ENCODE measurements at places on chromosomes 11 and 22.

DNA sequence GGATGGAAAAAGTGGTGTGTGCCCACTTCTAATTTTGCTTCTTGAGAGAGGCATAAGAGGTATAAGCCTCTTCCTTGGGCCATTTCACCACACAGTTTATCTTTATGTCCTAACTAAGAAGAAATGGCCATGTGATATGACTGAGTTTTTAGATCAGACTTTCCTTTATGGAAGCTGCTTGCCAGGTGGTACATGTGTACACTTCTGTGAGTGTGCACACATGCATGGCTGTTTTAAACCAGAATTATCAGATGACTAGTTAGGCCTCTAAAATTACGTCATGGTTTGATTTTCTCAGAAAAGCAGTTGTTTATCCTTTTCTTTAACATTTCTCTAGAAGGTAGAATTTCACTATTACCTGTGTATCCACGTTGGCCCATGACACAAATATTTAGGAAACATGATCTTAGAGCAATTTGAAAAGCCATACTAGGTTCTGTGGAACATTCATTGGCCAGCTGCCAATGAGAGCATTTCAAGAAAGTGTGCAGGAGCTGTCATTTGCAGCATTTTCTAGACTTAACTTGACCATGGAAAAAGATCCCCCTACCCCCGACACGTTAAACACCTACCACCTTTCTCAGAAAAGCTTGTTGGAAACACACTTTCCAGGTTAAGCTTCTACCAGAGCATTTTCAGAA is 109.2 kb upstream of the GAL start:
- no peak for DNase-seq

DNA sequence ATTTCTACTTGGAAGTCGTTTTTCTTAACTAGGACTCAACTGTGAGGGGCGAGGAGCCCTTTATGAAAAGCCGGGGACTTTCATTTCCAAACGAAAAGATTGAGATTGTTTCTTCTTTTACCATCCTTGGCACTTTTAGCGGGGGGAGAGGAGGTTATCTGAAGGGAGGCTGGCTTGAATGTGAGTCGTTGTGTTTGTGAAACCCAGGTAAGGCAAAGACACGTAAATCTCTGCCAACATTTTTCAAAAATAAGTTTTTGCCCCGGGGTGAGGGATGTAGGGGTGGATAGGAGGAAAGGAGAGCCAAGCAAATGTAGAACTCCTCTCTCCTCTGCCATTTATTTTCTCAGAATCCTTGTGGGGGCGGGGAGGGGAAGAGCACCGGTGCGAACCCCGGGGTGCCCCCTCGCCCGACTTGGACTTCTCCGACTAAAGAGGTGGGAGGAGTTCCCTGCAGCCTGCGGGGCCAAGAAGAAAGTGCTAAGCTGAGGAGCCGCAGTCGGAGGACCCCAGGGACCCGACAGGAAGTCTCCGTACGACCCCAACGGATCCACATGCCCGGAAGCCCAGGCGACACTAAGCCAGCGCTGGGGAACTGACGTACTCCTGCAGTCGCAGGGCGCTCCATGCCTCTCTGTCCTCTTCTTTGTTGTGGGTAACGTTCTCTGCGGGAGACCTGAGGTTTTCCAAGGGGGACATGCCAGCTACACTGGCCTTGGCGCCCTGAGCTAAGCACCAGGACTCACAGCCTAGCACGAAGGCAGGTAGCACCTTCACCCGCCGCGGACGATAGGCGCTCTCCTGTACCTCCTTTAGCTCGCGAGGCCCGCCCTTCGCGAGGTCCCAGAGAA is 2.4 kb upstream of the WT1 start:
- no peak for DNase-seq

DNA sequence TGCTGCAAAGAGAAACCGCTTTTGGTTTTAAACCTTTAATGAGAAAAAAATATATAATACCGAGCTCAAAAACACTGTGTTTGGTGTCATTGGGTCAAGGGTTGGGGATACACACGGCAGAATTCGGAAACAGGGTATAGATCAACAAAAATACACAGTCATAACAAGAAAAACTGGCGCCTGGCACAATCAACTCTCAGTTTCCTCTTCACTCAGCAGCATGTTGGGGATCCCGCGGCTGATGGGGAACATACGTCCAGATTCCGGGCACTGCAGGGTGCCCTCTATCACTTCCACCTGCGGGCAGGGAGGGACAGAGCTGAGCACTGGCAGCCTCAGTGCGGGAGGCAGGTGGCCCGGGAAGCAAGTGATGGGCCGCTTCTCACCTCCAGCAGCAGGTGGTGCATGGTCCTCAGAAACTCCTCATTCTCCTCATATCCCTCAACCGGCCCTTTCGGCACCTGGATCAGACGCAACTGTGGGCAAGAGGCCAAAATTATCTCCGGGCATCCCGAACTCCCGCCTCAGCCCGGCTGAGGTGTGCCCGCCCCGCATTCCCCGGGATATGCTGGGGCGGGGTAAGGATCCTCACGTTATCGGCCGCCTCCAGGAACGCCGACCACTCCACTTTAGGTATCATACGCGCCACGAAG is 561 bp downstream of the TRMT112 start:
- DNase-seq, result no peak

DNA sequence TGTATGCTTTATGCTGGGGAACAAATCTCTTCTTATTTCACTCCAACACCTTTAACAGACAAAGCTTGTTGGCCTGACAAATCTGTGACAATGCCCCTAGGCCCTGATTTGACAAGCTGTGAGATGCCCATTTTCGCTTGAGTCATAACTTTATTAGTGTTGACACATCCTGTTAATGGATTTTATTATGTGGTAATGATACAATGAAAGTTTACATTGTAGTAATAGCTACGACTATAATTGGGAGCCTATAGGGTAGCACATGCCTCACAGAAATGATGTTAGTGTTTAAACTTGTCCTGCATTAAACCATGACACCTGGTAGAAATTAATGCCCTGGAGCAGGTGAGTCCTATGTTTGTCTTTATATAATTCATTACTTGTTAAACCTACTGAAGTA is 3.3 kb upstream of the MMP10 start:
- no peak for DNase-seq

DNA sequence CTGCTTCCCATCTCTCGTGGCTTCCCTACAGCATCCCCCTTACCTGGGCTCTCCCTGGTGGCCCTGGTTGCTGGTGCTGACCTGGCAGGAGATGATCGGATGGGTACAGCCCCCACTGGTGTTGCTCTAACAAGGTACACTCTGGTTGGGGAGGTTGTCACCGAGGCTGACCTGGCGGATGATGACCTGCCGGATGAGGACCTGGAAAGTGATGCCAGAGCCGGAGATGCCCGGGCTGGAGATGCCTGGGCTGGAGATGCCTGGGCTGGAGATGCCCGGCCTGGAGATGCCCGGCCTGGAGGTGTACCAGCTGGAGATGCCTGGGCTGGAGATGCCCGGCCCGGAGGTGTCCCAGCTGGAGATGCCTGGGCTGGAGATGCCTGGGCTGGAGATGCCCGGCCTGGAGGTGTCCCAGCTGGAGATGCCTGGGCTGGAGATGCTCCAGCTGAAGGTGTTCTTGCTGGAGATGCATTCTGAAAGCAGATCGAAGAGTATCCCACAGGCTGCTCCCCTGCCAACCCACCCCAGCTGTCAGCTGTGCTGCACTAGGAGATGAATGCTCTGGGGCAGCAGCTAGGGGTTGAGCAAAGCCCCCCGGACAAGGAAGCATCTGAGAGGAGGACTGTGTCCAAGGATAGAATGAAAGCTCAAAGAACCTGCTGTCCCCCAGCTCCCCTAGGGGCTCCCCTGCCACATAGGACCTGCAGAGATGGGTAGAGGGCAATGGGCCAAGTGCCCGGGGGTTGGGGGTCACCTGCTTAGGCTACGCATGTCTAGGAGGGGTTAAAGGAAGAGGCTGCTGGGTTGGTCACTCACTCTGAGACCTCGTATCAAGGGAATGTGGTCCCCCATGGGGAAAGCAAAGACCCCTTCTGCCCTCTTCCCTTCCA is 10.6 kb downstream of the TMPRSS13 start:
- no peak for DNase-seq

GRCh38 chr11:118448294-118448693 is 12.0 kb downstream of the KMT2A start:
- DNase-seq, result no peak

Measured in hippocampal formation (tissue), 2 donors.